CD4-positive, alpha-beta T cell treated with Interferon gamma for 1 hour (primary cell): ENCODE measurements at places on chromosomes 12 and 14.

DNA sequence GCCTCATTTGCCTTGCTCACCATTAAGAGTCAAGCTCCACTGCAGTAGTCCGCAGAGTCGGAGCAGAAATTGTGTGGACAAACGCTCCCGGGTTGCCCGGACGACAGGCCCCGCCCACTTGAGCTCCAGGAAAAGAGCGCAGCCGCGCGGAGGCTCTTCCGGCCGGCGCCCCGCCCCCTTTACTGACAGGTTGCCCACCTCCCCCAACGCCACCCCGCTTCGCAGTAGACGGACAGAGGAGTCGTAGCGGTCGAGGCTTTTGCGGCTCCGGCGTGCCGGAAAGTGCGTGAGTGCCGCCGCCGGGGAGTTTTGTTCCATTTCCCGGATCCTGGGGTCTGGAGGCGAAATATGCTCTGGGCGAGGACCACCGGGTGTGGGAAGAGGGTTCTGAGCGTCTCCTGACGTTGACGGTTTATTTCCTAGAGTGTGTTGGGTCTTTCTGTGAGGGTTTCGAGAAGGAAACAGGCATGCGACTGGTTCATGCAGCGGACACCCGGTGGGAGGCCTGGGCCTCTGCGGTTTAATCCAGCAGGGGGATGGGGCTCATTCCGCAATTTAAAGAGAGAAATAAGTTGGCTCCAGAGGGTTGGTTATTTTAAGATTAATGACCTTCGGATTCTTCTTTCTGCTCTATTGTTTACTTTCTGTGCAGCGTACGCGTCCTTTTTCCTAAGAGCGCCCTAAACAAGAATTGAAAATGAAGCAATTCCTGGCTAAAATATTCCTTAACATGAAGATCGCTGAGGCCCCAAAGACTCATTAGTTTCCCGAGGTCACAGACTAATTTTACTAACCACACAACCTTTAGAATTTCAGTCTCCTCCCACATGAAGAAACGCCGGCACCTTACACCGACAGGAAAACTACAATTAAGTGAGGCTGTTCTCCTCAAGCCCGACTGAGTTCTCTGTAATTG is at the start of the genes DNAI7 and ETFRF1:
DNAI7 (minus strand) TSS at position 105 of the 916 bp plus-strand sequence; CDS start at position 23, 82 bp downstream.
ETFRF1 (plus strand) TSS at position 182 of the 916 bp plus-strand sequence. CDS start 8,720 bp downstream, outside the sequence.
- DNase-seq = peak; percentile 98

- no peak for DNase-seq
Measured at GRCh38 chr14:31884776-31885379, 192.2 kb upstream of the ARHGAP5 start.

- DNase-seq = no peak
Measured at GRCh38 chr12:19236656-19237055, 107.1 kb downstream of the PLEKHA5 start.

GRCh38 chr12:11553871-11554533 is 95.5 kb upstream of the ETV6 start:
- DNase-seq = peak; percentile 19

DNA sequence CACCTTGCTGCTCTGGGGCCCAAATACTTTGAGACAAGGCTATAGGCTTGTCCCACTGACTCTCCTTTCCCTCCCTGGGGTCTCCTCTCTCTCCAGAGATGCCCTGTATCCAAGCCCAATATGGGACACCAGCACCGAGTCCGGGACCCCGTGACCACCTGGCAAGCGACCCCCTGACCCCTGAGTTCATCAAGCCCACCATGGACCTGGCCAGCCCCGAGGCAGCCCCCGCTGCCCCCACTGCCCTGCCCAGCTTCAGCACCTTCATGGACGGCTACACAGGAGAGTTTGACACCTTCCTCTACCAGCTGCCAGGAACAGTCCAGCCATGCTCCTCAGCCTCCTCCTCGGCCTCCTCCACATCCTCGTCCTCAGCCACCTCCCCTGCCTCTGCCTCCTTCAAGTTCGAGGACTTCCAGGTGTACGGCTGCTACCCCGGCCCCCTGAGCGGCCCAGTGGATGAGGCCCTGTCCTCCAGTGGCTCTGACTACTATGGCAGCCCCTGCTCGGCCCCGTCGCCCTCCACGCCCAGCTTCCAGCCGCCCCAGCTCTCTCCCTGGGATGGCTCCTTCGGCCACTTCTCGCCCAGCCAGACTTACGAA is 3.1 kb downstream of the NR4A1 start:
- DNase-seq = no peak

DNA sequence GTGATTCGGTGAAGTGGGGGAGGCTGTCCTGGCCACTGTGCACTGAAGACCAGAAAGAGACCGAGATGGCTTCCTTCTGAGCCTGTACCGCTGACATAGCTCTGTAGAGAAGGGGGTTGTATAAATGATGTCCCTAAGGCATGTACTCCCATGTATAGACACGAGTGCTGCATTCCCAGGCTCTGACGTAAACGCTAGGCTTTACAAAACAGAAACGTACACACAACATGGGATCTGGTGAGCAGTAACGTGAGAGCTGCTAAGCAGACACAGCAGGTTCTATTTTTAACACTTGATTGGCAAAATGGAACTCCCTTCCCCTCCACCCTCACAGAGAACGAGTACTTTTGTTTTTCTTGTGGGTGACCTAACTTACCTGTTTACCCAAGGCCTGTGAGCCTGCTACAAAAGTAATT is 35.9 kb downstream of the ACADS start:
- no peak for DNase-seq

GRCh38 chr14:62179367-62180018 is 417.3 kb downstream of the SNAPC1 start:
- no peak for DNase-seq

GRCh38 chr14:23577710-23578392 is 739 bp downstream of the JPH4 start:
- no peak for DNase-seq
